ENCODE measurements at places on chromosomes 13 and 19. TPM values are rescaled to one million over a fixed set of nuclear protein-coding genes. Genes with fewer than 3 reads are reported as not detected.
A peak's percentile ranks its signal among the peaks of the same experiment; 100 is the strongest.

The POU2F2 gene
- total RNA-seq = 3.4 TPM

The TIMM44 gene
- 83.4 TPM for total RNA-seq

The CGB5 gene
- not detected for total RNA-seq

The TMEM86B gene
- 1.5 TPM for total RNA-seq

The BCL2L12 gene
- total RNA-seq = 11.6 TPM

The FSD1 gene
- total RNA-seq = not detected

The USP12 gene
- 11.3 TPM for total RNA-seq

The NCCRP1 gene
- 2.7 TPM for total RNA-seq

DNA sequence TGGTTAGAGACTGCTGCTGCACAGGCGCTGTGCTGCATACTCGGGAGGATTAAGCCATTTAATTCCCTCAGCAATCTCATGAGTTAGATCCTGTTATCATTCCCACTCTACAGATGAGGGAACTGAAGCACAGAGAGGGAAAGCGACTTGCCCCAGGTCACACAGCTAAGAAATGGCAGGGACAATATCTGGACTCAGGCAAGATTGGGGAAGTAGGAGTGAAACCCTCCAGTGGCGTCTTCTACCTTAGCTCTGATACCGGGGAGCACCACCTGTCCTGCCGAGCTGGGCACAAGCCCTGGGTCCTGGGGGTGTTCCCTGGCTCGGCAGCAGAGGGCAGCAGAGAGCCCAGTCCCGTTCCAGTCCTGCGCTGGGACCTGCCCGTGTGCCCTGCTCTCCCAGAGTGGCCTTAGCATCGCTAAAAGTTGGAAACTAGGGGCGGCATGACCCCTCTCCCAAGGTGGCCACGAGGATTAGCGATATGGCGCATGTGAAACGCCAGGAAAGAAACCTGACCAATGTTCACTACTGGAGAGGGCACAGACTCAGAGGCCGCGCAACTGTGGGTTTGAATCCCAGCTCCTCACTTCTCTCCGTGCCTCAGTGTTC is 20.5 kb downstream of the CYTH2 start:
- DNase-seq = peak; percentile 61
- no peak overlapping the region for H3K27ac ChIP-seq
- no peaks in the 10 kb centered on the region for H3K36me3 ChIP-seq
- no peaks in the 10 kb centered on the region for H3K27me3 ChIP-seq

DNA sequence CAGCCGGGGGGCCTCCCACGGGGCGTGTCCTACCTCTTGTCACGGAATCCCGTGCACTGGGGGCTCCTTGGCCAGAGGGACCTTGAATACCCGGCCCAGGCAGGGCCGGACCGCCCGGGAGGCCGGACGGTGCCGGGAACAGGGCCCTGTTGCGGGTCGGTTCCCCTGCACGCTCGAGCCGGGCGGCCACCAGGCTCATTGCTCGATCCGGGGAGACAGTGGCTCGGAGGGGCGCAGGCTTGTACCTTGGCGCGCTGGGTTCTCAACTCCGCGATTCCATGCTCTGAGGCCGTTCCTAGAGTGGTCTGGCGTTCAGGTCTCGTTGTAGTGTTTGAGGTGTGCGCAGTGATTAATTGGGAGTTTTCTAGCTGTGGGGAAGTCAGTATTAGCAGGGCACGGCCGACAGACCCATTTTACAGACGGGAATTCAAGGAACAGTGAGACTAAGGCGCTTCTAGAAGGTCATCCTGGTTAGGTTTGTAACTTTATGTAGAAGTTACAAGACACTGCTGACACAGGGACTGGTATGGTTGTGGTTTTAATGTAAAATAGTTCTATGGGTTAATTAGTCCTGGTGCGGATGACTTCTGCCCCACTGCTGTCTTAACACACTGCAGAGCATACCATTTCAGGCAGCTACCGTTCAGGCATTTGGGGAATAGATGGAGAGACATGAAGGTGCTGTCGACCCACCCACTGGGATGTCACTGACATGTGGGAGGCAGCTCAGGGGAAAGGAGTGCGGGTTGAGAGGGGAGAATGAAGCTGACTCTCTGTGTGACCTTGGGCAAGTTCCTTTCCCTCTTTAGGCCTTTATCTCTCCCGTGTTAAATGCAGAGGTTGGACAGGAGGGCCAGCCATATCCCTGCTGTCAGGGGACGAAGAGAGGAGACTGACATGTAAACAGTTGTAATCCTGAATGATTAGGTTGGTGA is 592 bp downstream of the CLPTM1 start:
- H3K36me3 ChIP-seq = no peaks in the 10 kb centered on the region
- peak overlapping the region; percentile 85 for H3K4me3 ChIP-seq
- H3K27me3 ChIP-seq = no peaks in the 10 kb centered on the region

DNA sequence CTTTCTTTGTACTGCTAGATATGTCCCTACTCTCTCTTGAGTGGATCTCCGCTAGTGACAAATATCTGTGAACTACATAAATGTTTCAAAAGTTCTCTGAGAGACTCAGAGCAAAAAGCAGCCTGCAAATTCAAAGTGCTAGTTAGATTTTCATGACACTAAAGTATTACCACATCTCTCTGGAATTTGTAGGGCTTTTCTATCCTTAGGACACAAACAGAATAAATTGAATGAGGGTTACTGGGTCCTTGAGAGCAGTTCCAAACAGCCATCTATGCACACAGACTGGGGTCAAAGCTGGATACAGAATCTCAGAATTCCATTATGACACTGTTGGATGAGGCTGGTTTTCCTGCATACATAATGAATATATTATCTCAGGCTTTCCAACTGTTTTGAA is 953.2 kb downstream of the DIAPH3 start:
- no peak overlapping the region for H3K27ac ChIP-seq
- no peaks in the 10 kb centered on the region for H3K4me1 ChIP-seq
- no peak overlapping the region for H3K4me3 ChIP-seq

DNA sequence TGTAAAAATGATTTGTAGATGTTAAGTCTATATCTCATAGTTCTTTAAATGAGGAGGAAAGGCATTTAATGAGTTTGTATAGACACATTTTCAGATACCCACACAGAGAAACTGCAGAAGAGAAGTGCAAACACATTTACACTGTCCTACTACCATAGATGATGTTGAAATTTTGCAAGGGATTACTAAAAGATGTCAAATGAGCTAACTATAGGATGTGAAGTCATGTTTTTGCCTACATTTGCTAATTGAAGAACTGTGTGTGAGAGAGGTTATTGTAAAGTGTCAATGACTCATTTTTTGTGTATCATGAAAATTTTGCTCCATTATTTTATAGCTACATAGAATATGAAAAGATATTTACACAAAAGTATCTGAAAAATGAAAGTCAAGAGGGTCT is 178.9 kb downstream of the ITGBL1 start:
- H3K4me3 ChIP-seq = no peak overlapping the region
- no peaks in the 10 kb centered on the region for H3K4me1 ChIP-seq
- no peaks in the 10 kb centered on the region for H3K27me3 ChIP-seq
- H3K27ac ChIP-seq = no peak overlapping the region
- no peak for DNase-seq

GRCh38 chr19:44772959-44773358 is 4.7 kb upstream of the CBLC start:
- peaks cover 2% of the 10 kb centered on the region for H3K4me1 ChIP-seq
- H3K27me3 ChIP-seq = no peaks in the 10 kb centered on the region
- no peaks in the 10 kb centered on the region for H3K36me3 ChIP-seq
- no peak overlapping the region for H3K4me3 ChIP-seq
- H3K27ac ChIP-seq = no peak overlapping the region

- H3K36me3 ChIP-seq = no peaks in the 10 kb centered on the region
- H3K27ac ChIP-seq = no peak overlapping the region
- DNase-seq = no peak
Measured at GRCh38 chr13:106738186-106738678, 170.3 kb upstream of the ARGLU1 start.

- no peaks in the 10 kb centered on the region for H3K27me3 ChIP-seq
- no peaks in the 10 kb centered on the region for H3K36me3 ChIP-seq
- no peak for DNase-seq
- no peak within 1 kb of the TSS for H3K27ac ChIP-seq
- peaks cover 7% of the 10 kb centered on the region for H3K4me1 ChIP-seq
- H3K4me3 ChIP-seq = peak within 1 kb of the TSS; percentile 59
Measured at GRCh38 chr19:2720777-2721569, at the start of gene DIRAS1. Gene DIRAS1, minus strand, starts transcription at chr19:2721372. Its CDS starts 3,566 bp downstream, at chr19:2717806.

GRCh38 chr19:44113784-44114390 is 688 bp downstream of the ZNF225 start:
- peak; percentile 4 for DNase-seq
- H3K27me3 ChIP-seq = no peaks in the 10 kb centered on the region
- no peaks in the 10 kb centered on the region for H3K4me1 ChIP-seq
- no peaks in the 10 kb centered on the region for H3K36me3 ChIP-seq
- peak overlapping the region; percentile 65 for H3K27ac ChIP-seq

GRCh38 chr13:75103976-75104375 is 378.0 kb downstream of the TBC1D4 start:
- no peak overlapping the region for H3K27ac ChIP-seq
- no peak overlapping the region for H3K4me3 ChIP-seq
- DNase-seq = no peak

DNA sequence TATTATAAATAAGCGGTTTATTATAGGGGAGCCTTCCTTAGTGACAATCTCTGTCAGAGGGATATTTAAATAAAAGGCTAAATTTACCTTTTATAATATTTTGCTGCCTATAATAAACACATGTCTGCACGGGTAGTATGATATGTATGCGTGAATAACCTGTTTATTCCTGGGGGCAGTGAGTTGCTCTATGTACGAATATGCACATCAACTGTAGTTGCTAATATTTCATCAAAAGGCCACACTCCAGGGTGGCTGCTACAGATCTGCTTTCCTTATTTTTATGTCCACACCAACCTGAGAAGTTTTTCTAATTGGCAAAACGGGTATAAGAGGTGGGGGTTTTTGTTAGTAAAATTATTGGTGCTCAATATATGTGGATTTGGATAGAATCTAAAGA is 192.0 kb downstream of the LHFPL6 start:
- H3K27me3 ChIP-seq = no peaks in the 10 kb centered on the region
- no peak overlapping the region for H3K4me3 ChIP-seq
- no peak for DNase-seq
- no peaks in the 10 kb centered on the region for H3K4me1 ChIP-seq
- H3K27ac ChIP-seq = no peak overlapping the region
- H3K36me3 ChIP-seq = no peaks in the 10 kb centered on the region

- no peaks in the 10 kb centered on the region for H3K36me3 ChIP-seq
- DNase-seq = no peak
- no peaks in the 10 kb centered on the region for H3K4me1 ChIP-seq
- no peaks in the 10 kb centered on the region for H3K27me3 ChIP-seq
Measured at GRCh38 chr13:46490129-46490528, 62.8 kb upstream of the LRCH1 start.

DNA sequence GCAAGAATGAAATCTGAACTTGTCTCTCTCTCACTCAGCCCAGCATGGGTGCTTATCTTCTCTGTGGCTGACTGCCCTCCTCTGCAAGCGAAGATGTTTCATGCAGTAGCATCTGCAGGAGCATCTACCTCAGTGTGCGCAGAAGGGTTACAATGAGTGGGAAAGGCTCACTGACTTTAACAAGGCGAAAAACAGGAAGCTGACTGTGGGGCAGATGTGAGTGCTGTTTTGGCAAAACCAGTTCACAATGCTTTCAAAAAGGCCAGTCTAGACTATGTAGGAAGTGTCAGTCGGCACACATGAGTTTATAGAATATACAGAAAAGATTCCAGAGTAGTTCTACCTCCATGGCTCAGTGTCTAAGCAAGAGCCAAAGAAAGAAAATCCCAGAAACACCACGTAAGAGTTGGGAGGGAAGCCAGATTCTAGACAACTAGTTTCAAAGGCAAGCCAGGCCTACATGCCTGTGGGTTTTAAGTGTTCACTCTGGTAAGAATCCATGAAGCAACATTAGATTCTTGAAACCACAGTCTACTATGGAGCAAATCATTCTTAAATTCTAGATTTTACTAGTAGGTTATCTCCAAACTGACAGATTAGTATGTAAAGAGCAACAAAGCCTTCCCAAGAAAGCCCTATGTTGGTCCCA is 124.5 kb downstream of the ABCC4 start:
- peaks cover 2% of the 10 kb centered on the region for H3K4me1 ChIP-seq
- no peaks in the 10 kb centered on the region for H3K27me3 ChIP-seq
- no peak for DNase-seq
- no peaks in the 10 kb centered on the region for H3K36me3 ChIP-seq
- H3K4me3 ChIP-seq = no peak overlapping the region
- H3K27ac ChIP-seq = no peak overlapping the region

GRCh38 chr13:107043021-107043956 is 475.4 kb upstream of the ARGLU1 start:
- H3K27me3 ChIP-seq = no peaks in the 10 kb centered on the region
- H3K4me1 ChIP-seq = no peaks in the 10 kb centered on the region
- H3K27ac ChIP-seq = no peak overlapping the region
- H3K4me3 ChIP-seq = no peak overlapping the region

- H3K36me3 ChIP-seq = no peaks in the 10 kb centered on the region
- H3K27me3 ChIP-seq = no peaks in the 10 kb centered on the region
- no peak for DNase-seq
- H3K4me3 ChIP-seq = no peak overlapping the region
Measured at GRCh38 chr19:47414469-47414868, 4.9 kb downstream of the MEIS3 start.

GRCh38 chr13:77740097-77740735 is 42.7 kb downstream of the SLAIN1 start:
- no peaks in the 10 kb centered on the region for H3K27me3 ChIP-seq
- DNase-seq = no peak
- H3K27ac ChIP-seq = no peak overlapping the region
- H3K4me1 ChIP-seq = no peaks in the 10 kb centered on the region
- no peak overlapping the region for H3K4me3 ChIP-seq

GRCh38 chr13:98576200-98576945 is 534 bp downstream of the STK24 start:
- H3K4me1 ChIP-seq = peaks cover 4% of the 10 kb centered on the region
- no peaks in the 10 kb centered on the region for H3K27me3 ChIP-seq
- peak overlapping the region; percentile 92 for H3K4me3 ChIP-seq
- DNase-seq = peak; percentile 72
- peak overlapping the region; percentile 97 for H3K27ac ChIP-seq

DNA sequence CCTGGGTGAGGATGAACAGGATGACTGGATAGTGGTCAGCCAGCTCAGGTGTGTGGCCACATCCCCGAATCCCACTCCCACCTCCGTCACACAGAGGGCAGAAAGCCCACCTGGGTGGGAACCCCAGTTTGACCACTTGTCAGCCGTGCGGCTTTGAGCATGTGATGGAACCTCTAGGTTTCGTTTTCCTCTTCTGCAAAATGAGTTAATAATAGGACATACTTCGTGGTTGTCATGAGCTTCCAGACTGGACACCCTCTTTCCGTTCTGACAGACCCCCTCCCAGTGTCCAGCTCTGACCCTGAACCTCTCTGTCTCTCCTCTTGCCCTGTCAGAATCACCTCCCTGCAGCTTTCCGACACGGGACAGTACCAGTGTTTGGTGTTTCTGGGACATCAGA is 1.8 kb downstream of the AXL start:
- peak overlapping the region; percentile 91 for H3K27ac ChIP-seq
- no peaks in the 10 kb centered on the region for H3K4me1 ChIP-seq
- no peaks in the 10 kb centered on the region for H3K27me3 ChIP-seq
- DNase-seq = no peak
- H3K36me3 ChIP-seq = no peaks in the 10 kb centered on the region
- H3K4me3 ChIP-seq = peak overlapping the region; percentile 52

GRCh38 chr13:37192956-37193355 is 87.5 kb upstream of the CSNK1A1L start:
- no peak overlapping the region for H3K27ac ChIP-seq
- no peaks in the 10 kb centered on the region for H3K27me3 ChIP-seq
- no peak for DNase-seq
